ENCODE measurements at places on chromosomes 16 and 17. TPM values are rescaled to one million over a fixed set of nuclear protein-coding genes. Genes with fewer than 3 reads are reported as not detected.

GNG13 gene
- total RNA-seq: not detected

CCDC47 gene
- total RNA-seq: 73.7 TPM

CACNA1H gene
- total RNA-seq: not detected

FNDC8 gene
- total RNA-seq: not detected

BAHCC1 gene
- total RNA-seq: 10.4 TPM

PRSS8 gene
- total RNA-seq: not detected

HYDIN gene
- 0.11 TPM for total RNA-seq

ZFP3 gene
- total RNA-seq: not detected

HEATR9 gene
- total RNA-seq: not detected

HBQ1 gene
- total RNA-seq: not detected

Measured in A375 (cell line).